Stimulated activated CD8-positive, alpha-beta memory T cell treated with anti-CD3 and anti-CD28 coated beads, Interleukin-2, amount 100 ng/mL, for 1 hour (primary cell): ENCODE measurements at places on chromosomes 12 and 14.
A peak's percentile ranks its signal among the peaks of the same experiment; 100 is the strongest.

- peak; percentile 18 for DNase-seq
Observed at GRCh38 chr12:48542300-48542928, 17.0 kb downstream of the OR8S1 start.

DNA sequence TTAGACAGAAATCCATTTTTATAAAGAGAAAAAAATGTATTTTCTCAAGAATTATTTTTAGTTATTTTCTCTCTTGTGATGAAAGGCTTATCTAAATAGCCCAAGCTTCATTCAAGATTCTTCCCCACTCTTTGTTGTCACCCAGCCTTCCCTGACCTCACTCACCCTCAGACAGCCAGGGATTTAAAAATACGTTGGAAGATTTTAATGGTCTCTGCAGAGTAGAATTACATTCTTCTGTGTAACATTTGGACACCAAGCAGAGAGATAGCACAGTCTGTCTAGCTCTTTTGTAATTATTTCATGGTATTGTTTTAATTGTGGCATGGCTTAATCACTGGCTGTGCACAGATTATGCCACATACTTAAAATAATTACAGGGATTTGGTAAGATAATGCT is 130.3 kb downstream of the IGF1 start:
- no peak for DNase-seq

DNA sequence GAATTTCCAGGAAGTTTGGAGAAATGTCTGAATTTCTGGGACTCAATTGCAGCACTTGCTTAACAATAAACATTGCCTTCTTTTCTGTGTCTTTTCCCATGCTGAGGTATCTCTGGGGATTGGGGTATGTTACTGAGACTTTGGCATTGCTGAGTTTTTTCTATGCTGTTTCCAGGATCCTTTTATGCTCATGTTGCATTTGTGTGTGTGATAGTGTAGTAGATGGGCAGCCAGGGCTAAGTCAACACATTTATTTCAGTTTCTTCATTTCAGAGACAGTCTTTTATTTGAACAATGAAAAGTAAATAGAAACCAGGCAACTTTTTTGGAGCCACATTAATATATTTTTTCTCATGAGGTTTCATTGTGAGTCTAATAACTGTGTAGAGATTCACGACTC is 1160.3 kb upstream of the TMEM132C start:
- no peak for DNase-seq

DNA sequence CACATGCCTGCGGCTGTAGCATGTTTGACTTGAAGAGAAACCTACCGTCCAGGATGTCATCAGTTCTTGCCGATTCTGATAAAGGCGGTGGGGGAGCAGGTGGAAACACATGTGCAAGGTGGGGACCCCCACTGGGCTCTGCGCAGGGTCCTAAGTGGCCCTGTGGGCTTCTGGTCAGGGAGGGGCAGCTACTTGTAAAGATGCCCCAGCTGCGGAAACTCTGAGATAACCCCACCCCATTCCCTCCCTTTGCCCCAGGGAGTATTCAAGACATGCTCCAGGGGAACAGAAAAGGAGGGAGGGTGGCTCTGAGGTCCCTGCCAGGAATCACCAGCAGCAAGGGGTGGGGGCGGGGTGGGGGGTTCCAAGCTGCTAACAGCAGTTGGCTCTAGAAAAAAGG is 67.6 kb downstream of the PIWIL1 start:
- no peak for DNase-seq

DNA sequence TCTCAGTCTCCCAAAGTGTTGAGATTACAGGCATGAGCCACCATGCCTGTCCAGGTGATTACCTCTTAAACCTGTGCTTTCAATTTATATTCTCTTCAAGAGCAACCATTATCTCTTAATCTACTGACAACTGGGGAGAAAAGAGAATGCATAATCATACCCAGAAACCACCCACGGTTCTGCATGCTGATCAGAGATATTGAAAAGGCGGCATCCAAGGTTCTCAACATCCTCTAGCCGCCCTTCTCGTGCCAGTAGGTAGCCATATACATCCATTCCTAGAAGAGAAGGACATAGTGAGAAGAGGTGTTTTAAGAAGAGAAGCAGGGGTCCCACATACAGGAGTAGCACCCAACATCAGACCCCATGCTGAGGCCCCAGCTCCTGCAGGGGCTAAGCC is 20.8 kb downstream of the ANAPC7 start:
- no peak for DNase-seq

DNA sequence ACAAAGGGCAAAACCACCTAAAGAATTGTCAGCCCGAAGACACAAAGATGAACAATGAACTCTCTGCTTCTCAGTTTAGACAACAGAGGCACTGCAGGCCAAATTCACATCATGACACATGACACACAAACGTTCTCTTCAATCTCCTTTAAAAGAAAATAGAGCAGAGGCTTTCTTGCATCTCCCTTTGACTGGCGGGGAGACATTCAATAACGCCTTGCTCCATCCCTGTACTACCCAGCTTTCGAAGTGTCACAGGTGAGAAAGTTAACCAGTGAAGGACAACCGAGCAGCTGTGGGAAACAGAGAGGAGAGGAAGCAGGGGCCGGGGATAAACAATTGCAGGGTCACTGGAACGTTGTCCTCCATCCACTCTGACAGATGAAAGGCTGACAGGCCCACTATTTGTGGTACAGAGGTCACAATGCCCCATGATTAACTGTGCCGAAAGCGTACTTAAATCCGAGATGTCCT is 130.8 kb downstream of the PHLDA1 start:
- no peak for DNase-seq

GRCh38 chr12:20040831-20041230 is 327.5 kb upstream of the PDE3A start:
- DNase-seq = no peak

DNA sequence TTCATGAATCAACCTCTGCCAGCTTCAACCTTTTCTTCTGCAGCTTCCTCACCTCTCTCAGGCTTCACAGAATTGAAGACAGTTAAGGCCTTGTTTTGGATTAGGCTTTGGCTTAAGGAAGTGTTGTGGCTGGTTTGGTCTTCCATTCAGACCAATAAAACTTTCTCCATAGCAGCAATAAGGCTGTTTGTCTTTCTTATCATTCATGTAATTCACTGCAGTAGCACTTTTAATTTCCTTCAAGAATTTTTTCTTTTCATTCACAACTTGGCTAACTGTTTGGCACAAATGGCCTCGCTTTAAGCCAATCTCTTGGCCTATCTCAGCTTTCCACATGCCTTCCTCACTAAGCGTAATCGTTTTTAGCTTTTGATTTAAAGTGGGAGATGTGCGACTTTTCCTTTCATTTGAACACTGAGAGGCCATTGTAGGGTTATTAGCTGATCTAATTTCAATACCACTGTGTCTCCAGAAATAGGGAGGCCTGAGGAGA is 229.5 kb downstream of the IPO8 start:
- DNase-seq = no peak

DNA sequence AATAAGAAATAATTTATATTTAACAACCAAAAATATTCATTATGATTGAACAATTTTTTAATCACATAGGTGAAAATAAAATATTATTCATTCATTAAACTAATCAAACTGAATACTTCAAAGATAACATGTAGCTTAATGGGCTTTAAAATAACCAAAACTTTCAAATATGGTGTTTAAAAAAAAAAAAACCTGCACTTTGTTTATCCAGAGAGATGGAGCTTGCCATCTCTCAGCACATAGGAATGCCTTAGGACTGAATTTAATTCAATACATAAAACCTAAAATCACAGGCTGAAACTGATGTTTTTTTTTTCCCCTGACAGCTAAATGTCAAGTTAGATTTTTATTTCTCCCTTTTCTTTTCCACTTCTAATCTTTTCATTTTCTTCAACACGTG is 14.4 kb upstream of the CCER1 start:
- no peak for DNase-seq

- no peak for DNase-seq
Observed at GRCh38 chr14:23101213-23101970, 3.4 kb downstream of the CIROP start.

DNA sequence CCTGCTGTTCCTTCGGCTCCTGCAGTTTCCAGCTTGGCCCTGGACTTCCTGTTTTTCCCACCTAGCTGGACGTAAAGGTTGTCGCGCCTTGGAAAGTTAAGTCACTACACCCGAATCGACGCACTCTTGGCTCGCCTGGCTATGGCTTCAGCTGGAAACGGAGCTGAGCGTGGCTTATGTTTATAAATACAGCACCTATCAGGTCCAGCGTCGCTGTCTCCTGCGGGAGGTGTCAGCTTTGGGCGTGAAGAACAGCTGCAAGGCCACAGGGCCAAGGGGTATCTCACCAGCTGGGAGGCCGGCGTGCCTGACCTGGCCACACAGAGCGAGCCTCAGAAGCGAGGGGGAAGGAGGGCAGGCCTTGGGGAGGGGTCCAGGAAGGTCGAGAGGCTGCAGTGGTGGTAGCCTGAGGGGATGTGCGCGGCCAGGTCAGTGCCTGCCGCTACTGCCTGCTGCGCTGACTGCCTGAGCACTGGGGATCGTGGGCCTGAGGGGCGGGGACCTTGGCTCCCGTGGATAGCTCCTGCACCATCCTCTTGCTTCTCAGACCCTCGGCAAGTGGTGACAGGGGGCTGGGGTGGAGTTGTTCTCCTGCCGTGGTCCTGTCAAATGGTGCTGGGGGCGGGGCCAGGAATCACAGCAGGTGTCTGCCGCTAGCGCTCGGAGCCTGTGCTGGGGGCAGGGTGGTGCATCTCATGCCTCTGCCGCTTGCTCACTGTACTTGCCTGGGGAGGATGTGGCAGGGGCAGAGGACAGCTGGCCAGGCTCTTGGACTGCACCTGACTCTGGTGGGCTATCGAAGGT is 12.5 kb downstream of the PACS2 start:
- no peak for DNase-seq

- DNase-seq = no peak
Observed at GRCh38 chr12:25553098-25553497, at the start of gene LMNTD1. Gene LMNTD1, minus strand, starts transcription at chr12:25553283. Its CDS starts 324 bp downstream, at chr12:25552959.

DNA sequence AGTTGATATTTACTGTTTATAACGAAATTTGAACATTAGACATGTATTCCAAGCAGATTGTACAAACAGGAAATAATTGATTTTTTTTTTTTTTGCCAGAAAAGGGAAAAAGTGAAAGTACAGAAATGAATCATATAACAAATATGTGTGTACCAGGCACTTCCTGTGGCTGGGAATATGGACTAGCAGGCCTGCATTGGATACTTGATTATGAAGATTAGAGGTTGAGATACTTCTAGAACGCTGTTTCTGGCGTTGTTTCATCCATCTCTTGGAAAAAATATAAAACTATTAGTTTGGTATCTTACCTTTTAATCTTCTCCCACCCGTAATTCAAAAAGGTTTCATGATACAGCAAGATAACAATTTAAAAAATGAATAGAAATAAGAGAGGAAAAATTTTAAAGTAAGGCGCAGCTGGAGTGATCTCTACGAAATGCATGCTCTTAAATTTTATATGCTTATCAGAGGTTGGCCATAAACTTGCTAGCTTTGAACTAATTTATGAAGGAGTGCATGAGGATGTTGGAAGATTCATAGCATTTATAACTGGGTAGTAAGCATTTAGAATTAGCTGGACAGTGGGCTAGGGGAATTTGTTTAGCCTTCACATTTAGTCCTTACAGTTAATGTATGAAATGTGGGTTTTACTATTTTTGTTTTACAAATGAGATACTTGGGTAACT is 90.8 kb downstream of the AEBP2 start:
- DNase-seq = no peak

DNA sequence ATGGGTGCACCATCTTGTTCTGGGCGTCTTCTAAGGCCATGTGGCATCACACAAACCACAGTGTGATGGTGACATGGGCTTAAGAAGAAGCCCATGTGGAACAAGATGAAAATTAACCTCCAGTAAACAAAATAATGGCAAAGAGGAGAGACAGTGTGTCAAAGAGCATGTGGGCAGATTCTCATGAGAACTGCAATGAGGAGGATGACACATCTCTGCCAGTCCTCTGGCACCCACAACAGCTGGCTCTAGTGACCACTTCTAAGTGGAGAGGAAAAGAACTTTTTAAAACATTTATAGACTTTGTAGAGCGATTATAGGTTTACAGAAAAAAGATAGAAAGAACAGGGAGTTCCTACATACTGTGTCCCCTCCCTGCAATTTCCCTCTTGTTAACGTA is 401.4 kb downstream of the ATP23 start:
- DNase-seq = no peak

- no peak for DNase-seq
Observed at GRCh38 chr12:67649261-67649569, 670 bp downstream of the DYRK2 start.

DNA sequence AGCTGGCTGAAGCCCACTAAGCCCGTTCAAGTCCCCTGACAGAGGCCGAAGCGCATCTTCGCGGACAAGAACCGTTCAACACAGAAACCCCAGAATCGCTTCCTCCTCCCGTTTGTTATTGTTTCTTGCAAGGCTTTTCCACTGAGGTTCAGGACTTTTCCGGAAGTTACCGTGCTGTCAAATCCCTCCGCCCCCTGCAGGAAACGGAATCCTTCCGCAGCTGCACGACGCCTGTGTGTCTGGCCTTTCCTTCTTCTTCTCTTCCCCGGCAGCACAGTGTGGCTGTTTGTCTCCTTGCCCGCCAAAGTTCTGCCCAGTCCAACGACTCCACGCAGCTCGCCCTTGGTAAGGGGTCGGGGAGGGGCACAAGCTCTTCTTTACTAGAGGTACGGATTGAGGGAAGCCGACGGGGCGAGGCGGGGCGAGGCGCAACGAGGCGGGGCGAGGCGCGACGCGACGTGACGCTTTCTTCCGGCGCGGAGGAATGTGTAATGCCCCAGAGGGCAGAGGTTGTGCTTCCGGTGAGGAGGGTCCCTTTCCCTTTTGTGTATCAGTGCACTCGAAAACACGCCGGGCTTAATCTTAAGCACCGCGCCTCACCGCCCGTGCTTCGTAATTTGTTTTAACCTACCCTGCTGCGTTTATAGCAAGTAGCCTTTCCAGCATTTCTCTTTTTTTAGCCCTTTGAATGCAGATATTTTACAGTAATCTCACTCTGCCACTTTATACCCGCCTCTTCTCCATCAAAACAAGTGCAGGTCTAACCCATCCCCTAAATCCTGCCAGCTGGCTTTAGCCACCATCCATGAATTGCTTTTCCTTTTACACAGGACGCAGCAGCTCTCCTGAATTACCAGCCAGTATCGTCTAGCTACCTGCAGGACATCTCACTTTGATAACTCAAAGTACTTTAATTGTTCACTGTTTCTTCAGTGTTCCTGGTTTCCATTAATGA is at the start of gene KDM5A:
Gene KDM5A, minus strand, starts transcription at position 179 of the 955 bp plus-strand sequence. CDS start 229 bp downstream, outside the sequence.
- DNase-seq = peak; percentile 86
